ENCODE measurements at places on chromosomes 5 and 9.

- DNase-seq = no peak
Observed at GRCh38 chr5:14063691-14064090, 79.5 kb upstream of the TRIO start.

- peak; percentile 44 for DNase-seq
Observed at GRCh38 chr9:110214090-110214489, 6.1 kb upstream of the C9orf152 start.

DNA sequence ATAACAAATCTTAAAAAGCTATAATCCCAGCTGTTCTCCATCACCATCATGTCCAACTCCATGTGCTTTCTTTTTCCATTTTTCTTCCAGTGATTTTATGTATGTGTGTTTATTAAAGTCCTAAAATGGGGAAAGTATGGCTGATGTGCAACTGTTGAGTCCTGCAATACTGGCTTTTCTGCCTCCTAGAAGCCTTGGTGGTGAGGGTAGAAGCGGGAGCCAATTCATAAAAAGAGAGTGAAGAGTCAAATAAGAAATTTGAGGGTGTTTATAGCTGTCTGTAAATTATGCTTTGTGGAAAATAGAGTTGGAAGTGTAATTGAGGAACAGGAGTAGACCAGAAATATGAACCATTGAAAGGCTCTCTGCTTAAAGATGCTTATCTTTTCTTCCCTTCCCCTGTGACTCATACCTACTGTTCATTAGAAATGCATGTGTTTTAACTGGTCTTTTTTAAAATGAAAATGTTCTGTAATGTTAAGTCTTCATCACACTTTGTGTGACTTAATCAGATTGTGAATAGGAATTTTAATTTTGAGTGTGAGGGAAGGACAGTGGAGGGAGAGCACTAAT is 80.1 kb downstream of the ZCCHC7 start:
- peak; percentile 35 for DNase-seq

GRCh38 chr9:7907551-7908337 is 108.2 kb upstream of the DMAC1 start:
- no peak for DNase-seq

- DNase-seq = no peak
Observed at GRCh38 chr9:134329886-134330285, 3.6 kb downstream of the RXRA start.
